ENCODE measurements at places on chromosomes 11 and 22. TPM values are rescaled to one million over a fixed set of nuclear protein-coding genes. Genes with fewer than 3 reads are reported as not detected.

DNA sequence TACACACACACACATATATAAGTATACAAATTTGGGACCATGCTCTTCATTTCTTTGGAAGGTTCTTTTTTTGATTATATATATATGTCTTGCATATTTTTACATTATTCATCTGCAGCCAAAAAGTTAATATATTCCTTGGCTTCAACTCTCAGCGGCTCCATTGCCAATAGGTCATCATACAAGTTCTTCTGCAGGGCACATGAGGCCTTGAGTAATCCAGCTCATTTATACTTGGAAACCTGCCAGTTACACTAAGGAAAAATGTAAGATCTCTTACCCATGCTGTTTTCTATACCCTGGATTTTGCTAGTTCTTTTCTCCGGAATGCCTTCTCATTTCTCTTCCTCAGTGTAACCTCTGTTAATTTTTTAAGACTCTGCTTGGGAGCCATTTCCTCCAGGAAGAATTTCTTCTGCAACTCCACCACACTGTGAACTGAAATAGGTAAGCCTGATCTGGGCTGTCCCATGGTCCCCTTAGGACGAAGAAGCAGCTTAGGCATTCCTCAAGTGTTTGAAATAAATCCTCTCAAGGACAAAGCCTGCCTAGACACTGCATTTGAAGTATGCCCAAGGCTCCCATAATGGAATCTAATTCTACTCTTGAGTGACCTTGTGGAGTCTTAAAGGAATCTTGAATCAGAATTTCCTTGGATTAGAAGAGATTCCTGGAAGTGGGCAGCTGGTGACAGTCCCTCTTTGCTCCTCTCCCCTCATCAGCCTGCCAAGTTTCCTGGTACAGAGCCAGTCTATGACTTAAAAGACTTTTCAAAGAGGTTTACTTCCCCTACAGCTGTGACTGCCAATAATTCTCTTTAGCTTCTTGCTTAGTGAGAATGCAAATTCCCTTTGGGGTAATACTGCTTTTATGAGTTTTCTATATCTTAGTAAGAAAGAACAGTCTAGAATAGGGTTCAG, 182.8 kb downstream of the C11orf87 start:
- DNase-seq = no peak

Gene PDGFD
- total RNA-seq = not detected

- no peak for DNase-seq
Observed at GRCh38 chr11:76190376-76190775, 15.9 kb downstream of the WNT11 start.

GRCh38 chr11:104623518-104623917, 274.7 kb downstream of the CASP12 start:
- no peak for DNase-seq

DNA sequence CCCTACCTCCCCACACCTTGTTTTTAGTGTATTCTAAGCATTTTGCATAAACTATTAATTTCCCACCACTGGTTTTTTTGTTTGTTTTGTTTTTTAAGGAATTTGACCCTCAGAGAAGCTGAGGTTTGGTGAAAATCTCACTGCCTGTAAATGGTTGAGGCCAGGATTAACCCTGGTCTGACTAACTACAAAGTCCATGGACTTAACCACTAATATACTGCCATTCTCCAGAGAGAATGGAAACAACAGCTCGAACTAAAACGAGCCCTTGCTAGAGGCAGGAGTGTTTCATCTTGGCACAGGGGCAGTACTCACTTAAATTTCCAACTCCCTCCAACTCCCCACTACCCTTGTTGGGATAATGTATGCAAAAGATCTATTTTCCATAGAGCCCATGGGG, 3.0 kb downstream of the CTNND1 start:
- no peak for DNase-seq

DNA sequence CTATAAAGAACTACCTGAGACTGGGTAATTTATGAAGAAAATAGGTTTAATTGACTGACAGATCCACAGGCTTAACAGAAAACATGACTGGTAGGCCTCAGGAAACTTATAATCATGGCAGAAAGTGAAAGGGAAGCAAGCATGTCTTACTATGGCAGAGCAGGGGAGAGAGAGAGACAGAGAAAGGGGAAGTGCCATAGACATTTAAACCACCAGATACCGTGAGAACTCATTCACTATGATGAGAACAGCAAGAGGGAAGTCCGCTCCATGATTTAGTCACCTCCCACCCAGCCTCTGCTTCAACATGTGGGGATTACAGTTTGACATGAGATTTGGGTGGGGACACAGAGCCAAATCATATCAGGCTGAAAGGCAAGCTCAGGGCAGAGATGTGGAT, 327.1 kb upstream of the DDI1 start:
- no peak for DNase-seq

Gene SLC25A22
- total RNA-seq = 108 TPM

- no peak for DNase-seq
Observed at GRCh38 chr22:27594474-27595134, 207.0 kb downstream of the MN1 start.

GRCh38 chr11:20197881-20198280, 37.6 kb upstream of the DBX1 start:
- DNase-seq = no peak

- no peak for DNase-seq
Observed at GRCh38 chr22:19879992-19880785, 25.5 kb upstream of the GNB1L start.

Measured in HT-29 (cell line).